Stimulated activated CD4-positive, alpha-beta T cell treated with anti-CD3 and anti-CD28 coated beads, Interleukin-2, amount 100 ng/mL, for 24 hours (primary cell): ENCODE measurements at places on chromosomes 7 and 10.

GRCh38 chr7:26195867-26196657 is 4.5 kb downstream of the HNRNPA2B1 start:
- DNase-seq: no peak

GRCh38 chr7:2156756-2157472 is 75.8 kb downstream of the MAD1L1 start:
- no peak for DNase-seq

- peak; percentile 26 for DNase-seq
These were observed 25.6 kb upstream of the CRTAC1 start for GRCh38 chr10:98055841-98056516.

DNA sequence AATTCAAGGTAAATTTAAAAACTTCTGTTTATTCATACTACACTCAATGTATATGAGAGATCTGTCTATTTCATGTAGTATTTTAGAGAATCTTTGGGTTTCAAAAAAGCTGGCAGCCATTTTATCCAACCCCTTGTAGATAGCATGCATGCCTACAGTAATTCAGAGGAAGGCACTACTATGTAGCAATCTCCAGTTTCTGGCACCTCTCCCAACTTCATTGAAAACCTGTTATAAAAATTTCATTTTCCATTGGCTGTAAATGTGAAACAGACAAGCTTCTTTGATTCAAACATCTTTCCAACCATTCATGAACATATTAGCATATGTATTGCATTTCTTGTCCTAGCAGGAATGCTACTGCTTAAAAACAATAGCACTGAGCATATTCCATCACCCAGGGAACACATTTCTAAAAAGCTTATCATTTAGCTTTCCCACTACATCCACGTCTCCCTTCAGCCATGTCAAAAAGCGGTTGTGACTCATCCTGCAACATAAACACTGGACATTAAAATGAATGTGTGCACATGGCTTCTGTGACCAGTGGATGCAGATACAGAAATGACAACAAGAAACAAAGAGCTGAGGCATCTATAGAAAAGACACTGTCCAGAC is 330.4 kb upstream of the AOAH start:
- DNase-seq: no peak

DNA sequence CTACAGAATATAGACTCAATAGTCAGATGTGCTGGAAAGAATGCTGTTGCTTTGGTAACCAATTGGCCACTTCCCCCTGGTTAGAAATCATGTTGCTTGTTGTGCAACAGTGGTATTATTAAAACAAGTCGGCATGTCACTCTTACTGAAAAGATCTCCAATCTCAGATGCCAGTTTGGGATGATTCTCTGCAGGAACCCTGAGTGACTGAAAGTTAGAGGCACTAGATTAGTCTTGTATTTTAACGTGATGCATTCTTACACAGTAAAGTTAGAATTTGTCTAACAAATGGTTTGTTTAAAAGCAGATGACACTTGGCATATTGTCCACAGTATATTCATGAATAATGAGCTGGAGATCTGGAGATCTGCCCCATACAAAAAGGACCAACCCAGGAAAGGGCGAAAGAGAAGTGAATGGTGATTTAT is 287.6 kb downstream of the TWIST1 start:
- DNase-seq: no peak

DNA sequence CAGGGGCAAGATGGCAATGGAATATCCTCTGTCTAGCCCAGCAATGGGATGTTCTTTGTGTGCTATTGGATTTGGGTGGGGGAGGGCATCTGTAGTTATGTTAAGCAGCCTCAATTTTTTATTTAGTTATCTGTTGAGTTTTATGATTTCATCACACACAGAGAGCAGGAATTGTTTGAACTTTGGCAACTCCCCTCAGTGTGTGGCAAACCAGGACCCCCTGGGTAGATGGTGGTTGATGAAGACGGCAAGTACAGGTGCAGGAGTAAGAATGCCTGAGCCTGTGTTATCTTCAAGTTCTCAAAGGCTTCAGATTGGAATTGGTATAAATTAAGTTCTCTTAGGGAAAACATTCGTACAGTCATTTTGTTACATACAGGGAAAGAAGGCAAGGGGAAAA is 142.4 kb upstream of the SAMD8 start:
- no peak for DNase-seq
